ENCODE measurements at places on chromosomes 1 and 21.

DNA sequence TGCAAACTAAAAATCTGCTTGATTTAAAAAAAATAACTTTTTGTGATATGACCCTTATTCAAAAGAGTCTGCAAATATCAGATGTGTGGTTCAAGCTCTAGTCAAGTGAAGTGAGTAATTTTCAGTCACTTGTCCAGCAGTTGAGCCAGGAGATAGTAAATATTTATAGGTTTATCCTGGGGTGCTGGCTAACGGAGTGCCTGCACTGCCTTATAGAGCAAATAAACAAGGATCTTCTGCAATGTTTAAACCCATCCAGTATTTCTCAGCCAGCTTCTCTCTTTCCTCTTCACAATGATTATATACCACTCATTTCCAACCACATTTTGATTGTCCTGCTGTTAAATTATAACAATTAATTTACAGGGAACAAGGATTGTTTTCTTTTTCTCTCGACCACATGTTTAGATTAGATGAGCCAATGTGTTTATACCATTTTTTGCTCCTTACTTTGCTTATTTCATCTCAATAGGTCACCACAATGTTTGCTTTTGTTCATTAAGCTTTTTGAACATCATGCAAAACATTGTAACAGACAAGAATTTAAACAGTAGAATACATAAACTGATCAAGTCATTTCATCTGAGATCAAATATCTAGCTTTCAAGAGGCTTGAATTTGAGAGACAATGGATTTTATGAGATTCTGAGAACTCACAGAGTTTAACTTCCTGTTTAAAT, 60.3 kb upstream of the GREM2 start:
- peak; percentile 6 for DNase-seq

DNA sequence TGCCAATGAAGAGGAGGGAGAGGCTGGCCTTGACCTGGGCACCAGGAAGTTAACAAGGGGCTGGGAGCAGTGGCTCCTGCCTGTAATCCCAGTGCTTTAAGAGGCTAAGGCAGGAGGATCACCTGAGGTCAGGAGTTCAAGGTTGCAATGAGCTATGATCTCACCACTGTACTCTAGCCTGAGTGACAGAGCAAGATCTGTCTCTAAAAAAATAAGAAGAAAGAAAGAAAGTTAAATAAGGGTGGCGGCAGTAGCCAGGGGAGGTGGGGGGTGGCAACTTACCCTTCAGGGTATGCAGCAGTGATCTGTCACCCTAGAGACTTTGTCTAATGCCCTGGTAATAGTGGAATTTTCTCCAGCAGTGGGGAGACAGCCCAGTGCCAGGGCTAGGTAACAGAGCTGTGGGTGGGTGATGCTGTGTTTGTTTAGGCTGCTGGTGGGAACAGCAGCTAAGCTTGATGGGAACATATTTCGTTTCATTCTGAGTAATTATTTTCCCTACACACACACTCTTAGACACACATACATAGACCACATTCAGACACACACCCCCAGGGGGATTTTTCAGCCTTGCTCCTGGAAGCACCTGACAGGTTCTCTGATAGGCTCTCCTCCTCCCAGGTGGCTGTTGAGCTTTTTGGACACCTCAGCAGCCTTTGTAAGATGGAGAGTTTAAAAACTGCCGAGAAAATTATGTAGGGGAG, 11.3 kb upstream of the SYT6 start:
- DNase-seq: no peak

DNA sequence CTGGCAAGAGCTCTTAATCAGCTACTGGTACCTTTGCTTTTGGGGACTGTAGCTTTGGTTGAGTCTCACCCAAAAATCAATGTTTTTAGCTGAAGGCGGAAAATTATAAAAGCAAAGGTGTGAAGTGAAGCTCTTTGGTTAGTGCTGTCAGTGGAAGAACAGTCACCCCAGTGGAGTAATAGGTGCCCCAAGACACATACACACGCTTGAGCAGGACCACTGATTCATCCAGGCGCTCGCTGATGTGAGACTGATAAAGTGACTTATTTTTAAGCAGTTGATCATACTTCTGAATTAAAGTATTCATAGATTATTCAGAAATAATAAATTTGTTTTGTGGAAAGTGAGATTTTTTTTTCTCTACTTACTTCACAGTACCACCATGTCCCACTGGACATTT, 37.1 kb downstream of the TGFB2 start:
- DNase-seq: no peak

GRCh38 chr1:46086576-46086975, 45.9 kb downstream of the PIK3R3 start:
- DNase-seq: no peak

- peak; percentile 83 for DNase-seq
These were observed 4.5 kb upstream of the IL10RB start for GRCh38 chr21:33261635-33262034.

DNA sequence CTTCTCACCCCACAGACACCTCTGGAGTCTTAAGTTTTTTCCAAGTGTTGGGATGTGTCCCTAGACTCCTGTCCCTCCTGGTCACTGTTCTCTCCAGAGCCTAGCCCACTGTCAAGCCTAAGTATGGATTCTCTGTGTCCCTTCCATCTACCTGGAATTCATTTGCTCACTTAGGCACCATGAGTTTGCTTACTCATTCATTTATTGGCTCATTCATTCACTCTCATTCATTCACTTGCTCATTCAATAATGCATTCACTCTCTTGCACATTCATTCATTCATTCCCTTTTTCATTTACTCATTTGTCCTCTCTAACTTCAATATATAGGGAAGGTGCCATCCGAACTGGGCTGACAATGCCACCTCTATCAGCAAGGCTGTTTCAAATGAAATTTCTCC, 1.6 kb downstream of the S100A16 start:
- DNase-seq: no peak

GRCh38 chr1:44988531-44989156, 2.2 kb upstream of the EIF2B3 start:
- no peak for DNase-seq

DNA sequence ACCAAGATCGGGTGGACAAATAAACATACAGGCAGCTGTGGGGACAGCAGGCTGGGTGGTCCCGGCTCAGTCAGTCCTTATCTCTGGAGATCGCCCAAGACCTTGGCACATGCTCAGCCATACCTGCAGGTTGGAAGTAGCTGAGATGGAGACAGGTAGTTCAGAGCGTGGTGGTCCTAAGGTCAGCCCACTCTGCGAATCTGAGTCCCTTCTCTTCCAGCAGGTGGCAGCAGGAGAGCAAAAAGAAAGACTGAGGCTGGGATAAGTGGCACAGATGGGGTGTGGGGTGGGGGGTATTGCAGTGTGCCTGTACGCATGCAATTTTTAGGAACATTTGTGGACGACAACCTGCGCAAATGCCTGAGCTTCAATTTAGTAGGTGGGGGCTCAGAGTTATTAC, 104.9 kb downstream of the TENT5C start:
- DNase-seq: no peak

GRCh38 chr1:216246577-216247203, 176.6 kb downstream of the USH2A start:
- DNase-seq: no peak

- no peak for DNase-seq
These were observed 698.0 kb upstream of the RGS18 start for GRCh38 chr1:191460234-191460633.

GRCh38 chr1:24111996-24112779, at the start of gene MYOM3:
MYOM3 (minus strand) TSS chr1:24112135; CDS start chr1:24108636, 3,499 bp downstream.
- peak; percentile 71 for DNase-seq

GRCh38 chr1:232423591-232423990, 206.3 kb downstream of the SIPA1L2 start:
- peak; percentile 23 for DNase-seq

DNA sequence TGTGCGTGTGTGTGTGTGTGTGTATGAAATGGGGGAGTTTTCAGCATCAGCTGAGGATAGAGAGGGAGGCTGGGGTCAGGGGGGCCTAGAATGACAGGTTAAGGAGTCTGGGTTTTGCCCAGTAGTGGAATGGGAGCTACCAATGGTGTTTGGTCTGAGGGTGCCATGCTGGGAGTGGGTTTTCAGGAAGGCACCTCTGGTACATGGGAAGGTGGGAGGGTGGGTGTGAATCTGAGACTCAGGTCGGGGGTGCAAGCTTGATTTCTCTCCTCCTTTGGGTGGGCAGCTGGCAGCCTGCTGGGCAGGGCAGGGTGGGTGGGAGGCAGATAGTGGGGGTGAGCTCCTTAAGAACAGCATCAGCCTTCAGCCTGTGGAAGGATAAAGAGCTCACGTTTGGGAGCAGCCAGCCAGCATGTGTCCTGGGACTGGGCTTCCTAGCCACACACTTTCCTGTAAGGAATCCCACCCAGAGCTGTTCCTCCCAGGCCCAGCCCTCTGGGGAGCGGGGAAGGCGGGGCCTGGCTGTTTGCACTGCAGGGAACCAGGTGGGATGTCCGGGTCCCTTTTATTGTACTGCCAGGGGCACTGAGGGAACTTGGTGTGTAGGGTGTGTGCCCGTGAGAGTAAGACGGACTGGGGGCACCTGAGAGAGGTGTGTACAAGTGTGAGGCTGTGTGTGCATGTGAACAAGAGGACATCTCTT, 152.8 kb downstream of the FOXD2 start:
- no peak for DNase-seq

DNA sequence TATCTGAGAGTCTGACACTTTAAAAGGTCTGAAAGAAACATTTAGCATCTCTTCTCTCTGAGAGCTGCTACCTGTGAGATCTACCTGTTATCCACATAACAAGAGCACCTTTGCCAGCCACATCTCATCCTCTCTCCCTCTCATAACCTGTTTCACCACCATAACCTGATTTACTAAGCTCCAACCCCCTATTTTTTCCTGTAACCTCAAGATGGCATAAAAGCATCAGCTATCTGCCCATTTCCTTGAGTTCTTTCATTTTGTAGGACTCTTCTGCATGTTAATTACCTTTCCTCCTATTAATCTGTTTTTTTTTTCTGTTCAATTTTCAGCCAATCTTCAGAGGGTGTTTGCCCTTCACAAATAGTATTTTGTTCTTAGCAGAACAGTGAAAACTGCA, 136.5 kb upstream of the KCNK1 start:
- no peak for DNase-seq

DNA sequence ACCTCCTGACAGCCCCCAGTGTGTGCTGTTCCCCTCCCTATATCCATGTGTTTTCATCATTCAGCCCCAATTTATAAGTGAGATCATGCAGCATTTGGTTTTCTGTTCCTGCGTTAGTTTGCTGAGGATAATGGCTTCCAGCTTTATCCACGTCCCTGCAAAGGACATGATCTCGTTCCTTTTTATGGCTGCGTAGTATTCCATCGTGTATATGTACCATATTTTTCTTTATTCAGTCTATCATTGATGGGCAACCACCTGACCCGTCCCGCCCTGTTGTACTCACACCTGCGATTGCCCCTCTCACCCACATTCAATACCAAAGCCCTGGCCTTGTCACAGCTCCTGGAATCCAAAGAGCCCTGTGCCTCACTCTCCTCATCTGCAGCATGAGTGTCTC, 6.2 kb upstream of the ZNF670 start:
- no peak for DNase-seq

DNA sequence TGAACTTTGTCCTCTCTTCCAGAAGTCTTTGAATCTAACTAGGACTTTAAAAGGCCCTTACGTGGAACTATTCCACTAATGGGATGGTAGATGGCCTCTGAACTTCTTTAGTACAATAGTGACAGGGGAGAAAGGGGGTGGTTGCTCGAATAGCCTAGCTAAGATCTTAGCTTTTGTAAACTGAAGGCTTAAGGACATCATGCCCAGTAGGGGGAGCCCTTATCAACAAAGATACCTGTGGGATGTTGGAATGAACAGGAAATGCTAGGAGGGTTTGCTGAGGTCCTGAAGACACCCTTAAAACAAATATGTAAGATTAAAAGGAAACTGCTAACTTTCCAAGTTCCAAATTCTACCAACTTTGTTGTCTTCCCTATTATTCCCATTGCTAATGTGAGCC, 33.2 kb downstream of the NHLH2 start:
- peak; percentile 76 for DNase-seq

DNA sequence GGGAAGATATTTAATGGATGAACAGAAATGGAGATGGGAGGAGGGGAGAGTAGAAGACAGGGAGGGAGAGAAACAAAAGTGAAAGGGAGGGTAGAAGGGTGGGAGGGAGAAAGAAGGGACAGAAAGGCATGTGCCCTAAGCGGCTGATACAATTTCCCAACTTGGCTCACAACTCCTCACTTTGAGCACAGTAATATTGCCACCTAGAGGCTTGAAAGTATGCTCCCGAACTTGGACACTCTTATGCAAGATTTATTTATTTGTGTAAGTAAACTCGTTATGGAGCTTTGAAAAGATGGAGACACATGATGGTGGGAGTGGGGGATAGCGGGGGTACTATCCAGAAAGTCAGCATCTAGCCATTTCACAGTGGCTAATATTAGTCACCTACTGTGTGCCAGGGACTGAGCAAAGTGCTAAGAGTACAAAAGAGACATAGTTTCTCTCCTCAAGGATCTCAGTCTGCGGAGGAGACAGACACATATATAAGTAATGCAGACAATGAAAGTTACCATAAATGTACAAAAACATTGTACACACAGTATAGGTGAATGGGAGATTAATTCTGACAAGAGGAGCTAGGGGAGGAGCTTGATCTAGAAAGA, 189.7 kb downstream of the SEC16B start:
- peak; percentile 55 for DNase-seq

DNA sequence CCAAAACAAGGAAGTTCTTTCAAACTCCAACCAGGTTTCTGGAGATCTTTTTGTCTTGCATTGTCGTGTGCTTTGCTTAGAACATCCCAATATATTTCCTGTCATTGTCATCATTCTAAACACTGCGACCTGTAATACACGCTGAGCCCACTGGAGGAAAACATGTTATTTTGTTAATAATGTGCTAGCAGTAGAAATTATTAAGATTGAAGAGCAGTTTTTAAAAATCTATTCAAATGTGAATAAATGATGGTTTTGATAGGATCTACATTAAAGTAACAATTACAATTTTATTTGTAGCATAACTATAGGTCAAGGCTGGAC, 268.5 kb downstream of the PTPRC start:
- DNase-seq: no peak

- no peak for DNase-seq
These were observed 197.0 kb downstream of the ZC3H11B start for GRCh38 chr1:219415915-219416314.

DNA sequence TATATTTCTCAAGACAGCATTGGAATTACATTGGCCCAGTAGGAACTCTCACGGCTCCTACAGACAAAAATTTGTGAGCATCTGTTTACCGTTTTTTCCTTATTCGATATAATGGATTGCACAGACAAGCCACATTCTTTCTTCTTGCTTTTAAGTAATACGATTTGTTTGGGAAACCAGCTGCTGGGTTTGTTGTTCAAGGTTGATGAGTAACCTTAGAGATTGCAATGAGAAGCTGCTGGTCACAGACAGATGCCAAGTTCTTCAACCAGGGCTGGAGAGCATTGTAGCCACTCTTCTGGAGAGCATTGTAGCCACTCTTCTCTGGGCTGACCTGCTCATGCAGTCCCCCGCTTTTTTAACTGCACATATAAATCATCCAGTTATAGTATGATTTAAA, 1.4 kb upstream of the MIA3 start:
- peak; percentile 73 for DNase-seq

DNA sequence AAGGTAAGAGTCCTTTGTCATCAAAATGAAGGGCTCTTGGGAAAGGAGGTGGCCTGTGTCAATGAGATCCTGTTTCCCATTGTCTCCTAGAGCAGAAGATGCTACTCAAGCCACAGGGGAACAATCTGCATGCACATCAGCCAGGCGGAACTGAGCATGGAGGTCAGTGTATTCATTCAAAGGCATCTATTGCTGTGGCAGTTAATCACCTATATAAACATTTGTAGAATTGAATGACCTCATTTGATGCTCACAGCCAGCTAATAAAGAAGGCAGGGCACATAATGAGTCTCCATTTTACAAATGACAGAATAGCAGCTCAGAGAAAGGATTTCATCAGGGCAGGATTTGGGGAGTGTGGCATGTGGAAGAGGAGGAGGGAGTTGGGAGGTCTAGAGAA, 5.7 kb upstream of the FYB2 start:
- peak; percentile 17 for DNase-seq
